ENCODE measurements at places on chromosomes 6 and 20. TPM values are rescaled to one million over a fixed set of nuclear protein-coding genes. Genes with fewer than 3 reads are reported as not detected.

The DPPA5 gene
- polyA plus RNA-seq = not detected

The CRISP1 gene
- not detected for polyA plus RNA-seq

The HDGFL1 gene
- not detected for polyA plus RNA-seq

The SIRPA gene
- polyA plus RNA-seq = 12.5 TPM

The CABLES2 gene
- polyA plus RNA-seq = 3.5 TPM

The PAK5 gene
- polyA plus RNA-seq = not detected

The SLC12A5 gene
- 1.4 TPM for polyA plus RNA-seq

The SNAP25 gene
- 0.60 TPM for polyA plus RNA-seq

The CYP21A2 gene
- 0.57 TPM for polyA plus RNA-seq

The REM1 gene
- 1.2 TPM for polyA plus RNA-seq

The HAO1 gene
- not detected for polyA plus RNA-seq

The EPB41L2 gene
- polyA plus RNA-seq = 41.2 TPM

The SNX9 gene
- 42.6 TPM for polyA plus RNA-seq

The COL9A1 gene
- 0.46 TPM for polyA plus RNA-seq

The AK9 gene
- polyA plus RNA-seq = 4.1 TPM

The PCIF1 gene
- polyA plus RNA-seq = 27.2 TPM

The C6orf132 gene
- 91.3 TPM for polyA plus RNA-seq

The FILIP1 gene
- polyA plus RNA-seq = 0.46 TPM

The PGC gene
- 9.2 TPM for polyA plus RNA-seq

The TRIM31 gene
- polyA plus RNA-seq = 92.2 TPM

The BTBD9 gene
- 8.9 TPM for polyA plus RNA-seq

The RNASET2 gene
- polyA plus RNA-seq = 43.9 TPM

The GGTLC1 gene
- polyA plus RNA-seq = not detected

The HNF4A gene
- polyA plus RNA-seq = 112 TPM

The GPLD1 gene
- 0.60 TPM for polyA plus RNA-seq

The NANP gene
- polyA plus RNA-seq = 2.7 TPM

The TXLNB gene
- not detected for polyA plus RNA-seq

The CPXM1 gene
- 7.2 TPM for polyA plus RNA-seq

The SLC17A1 gene
- polyA plus RNA-seq = not detected

The RIPOR3 gene
- polyA plus RNA-seq = 0.92 TPM

The MPIG6B gene
- not detected for polyA plus RNA-seq

The HDAC2 gene
- polyA plus RNA-seq = 44.4 TPM

The C20orf204 gene
- not detected for polyA plus RNA-seq
